ENCODE measurements at places on chromosomes 12 and 14.

GRCh38 chr12:97487470-97487869, 24.9 kb downstream of the RMST start:
- no peak for DNase-seq

DNA sequence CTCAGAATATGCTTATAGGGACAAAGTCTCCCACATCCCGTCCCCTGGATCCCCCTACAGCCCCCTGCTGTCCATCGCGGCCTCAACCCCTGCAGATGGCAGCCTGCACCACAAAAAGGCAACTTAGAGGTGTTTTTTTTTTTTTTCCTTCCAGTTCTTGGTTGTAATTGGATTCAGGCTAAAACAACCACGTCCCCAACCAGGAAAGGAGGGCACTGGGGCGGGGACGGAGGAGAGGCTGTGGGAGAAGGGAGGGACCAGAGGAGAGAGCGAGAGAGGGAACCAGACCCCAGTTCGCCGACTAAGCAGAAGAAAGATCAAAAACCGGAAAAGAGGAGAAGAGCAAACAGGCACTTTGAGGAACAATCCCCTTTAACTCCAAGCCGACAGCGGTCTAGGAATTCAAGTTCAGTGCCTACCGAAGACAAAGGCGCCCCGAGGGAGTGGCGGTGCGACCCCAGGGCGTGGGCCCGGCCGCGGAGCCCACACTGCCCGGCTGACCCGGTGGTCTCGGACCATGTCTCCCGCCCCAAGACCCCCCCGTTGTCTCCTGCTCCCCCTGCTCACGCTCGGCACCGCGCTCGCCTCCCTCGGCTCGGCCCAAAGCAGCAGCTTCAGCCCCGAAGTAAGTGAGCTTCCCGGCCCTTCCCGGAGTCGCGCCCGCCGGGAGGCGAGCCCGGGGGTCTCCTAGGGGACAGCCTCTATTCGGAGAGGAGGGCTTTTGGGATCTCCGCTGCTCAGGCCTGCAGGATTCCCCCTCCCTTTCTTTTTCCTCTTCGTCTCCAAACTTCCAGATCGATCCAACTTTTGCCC, at the start of gene MMP14:
Gene MMP14 (plus strand): TSS at position 285 of the 813 bp plus-strand sequence. CDS start 233 bp downstream, at position 518.
- DNase-seq: peak; percentile 74

- DNase-seq: peak; percentile 5
Observed at GRCh38 chr12:72276181-72276805, 4.1 kb downstream of the TRHDE start.

DNA sequence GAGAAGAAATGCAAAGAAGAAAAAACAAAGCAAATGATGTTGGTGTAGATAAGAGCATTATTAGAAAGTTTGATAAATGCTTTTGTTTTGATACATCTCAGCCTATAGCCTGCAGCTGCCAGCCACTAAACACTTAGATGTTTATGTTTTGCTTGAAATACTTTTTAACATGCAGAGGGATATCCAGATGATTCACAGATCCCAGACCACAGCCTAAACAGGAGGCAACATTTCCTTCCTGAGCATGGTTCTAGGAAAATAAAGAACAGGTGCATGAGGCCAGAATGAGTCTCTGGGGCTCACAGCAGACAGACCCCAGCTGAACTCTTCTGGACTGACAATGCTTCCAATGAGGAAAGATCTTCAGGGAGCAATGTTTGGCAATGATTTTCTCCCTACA, 103.7 kb upstream of the EEA1 start:
- no peak for DNase-seq

GRCh38 chr14:91282954-91283645, 38.6 kb upstream of the GPR68 start:
- DNase-seq: no peak

- no peak for DNase-seq
Observed at GRCh38 chr14:91252871-91253794, 8.6 kb upstream of the GPR68 start.

DNA sequence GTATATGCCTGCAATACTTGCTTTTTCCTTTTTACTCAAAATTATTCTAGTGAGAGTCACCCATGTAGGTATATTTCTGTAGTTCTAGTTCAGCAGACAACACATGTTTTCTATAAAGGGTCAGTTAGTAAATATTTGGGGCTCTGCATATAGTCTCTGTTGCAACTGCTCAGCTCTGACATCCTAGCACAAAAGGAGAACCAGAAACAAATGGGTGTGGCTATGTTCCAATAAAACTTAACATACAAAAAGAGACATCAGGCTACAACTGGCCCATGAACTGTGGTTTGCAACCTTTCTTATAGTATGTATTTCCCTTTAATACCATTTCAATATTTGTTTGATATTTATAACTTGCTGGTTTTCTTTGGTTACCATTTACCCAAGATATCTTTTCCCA, 11.9 kb downstream of the NT5DC3 start:
- peak; percentile 81 for DNase-seq

- DNase-seq: no peak
Observed at GRCh38 chr12:111010061-111010460, 89.7 kb upstream of the MYL2 start.

DNA sequence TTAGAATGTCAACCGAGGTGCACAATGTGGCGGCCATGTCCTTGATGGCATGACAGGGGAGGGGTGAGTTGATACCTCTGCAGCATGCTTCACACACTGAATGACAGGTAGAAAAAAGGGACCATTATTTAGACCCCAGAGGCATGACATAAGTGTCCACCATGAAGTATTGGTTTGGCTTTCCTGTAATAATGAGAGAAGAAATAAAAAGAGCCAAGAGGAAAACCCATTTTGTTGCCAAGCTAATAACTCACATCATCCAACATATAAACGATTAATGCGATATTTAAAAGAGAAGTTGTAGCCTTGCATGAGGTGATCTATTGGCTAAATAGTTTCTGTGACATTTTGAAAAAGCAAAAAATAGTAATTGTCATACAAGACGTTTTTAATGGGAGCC, 343.4 kb downstream of the LRIG3 start:
- DNase-seq: no peak

DNA sequence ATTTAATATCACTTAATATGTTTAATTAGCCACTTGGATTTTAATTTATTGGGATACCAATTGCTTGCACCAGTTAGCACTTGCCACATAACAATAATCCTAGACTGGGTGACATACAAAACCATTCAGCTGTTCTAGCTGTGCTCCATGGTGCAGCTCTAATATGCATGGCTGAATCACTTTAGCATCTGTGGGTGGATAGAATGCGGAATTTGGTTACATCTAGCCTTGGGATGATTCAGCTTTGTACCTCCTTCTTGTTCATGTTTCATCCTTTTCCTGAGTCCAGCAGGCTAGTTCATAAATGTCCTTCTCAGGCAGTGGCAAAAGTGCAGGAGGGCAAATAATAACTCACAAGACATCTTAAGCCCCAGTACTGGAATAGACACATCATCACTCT, 1263.0 kb downstream of the LRFN5 start:
- no peak for DNase-seq

DNA sequence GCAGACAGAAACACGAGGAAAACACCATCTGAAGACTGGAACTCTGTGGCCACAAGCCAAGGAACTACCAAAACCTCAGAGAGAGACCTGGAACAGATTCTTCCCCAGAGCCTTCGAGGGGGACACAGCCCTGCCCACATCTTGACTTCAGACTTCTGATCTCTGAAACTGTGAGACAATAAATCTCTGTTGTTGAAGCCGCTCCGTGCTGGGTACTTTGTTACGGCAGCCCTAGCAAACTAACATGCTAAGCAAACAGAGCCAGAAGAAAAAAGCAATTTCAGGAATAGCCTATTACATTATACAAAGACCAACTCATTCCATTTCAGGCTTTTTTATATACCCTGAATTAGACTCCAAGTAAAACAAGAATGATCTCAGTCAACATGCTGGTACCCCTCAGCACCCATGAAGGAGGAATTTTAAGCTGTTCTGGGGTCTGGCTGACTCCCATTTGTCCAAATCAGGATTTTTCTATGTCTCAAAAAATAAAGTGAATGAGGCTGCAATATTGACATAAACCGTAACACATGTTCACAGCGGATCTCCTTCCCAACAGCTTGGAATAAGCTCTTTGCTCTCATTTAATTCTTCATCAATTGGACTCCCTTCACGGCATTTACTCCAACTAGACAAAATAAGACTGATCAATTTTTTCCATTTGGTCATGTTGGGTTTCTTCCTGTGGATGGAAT, 190.1 kb downstream of the FOXN3 start:
- DNase-seq: no peak

Measured in MV-4-11 (cell line).